Fibroblast of skin of scalp (primary cell): ENCODE measurements at places on chromosomes 12 and 14.

DNA sequence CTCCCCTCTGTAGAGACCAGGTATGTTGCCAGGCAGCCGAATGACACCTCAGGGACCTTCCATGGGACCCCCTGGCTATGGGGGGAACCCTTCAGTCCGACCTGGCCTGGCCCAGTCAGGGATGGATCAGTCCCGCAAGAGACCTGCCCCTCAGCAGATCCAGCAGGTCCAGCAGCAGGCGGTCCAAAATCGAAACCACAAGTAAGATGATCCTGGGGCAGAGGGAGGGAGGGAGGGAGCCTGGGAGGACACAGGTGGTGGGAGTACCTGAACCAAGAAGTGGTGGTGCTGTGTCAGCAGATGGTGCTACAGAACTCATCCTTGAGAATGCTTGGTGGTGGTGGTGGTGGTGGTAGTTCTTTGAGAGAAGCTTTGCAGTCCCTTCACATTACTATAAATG lies 1.0 kb downstream of the SMARCD1 start:
- no peak for DNase-seq

- DNase-seq, result no peak
Observed at GRCh38 chr12:6181583-6182278, 18.5 kb upstream of the CD9 start.

DNA sequence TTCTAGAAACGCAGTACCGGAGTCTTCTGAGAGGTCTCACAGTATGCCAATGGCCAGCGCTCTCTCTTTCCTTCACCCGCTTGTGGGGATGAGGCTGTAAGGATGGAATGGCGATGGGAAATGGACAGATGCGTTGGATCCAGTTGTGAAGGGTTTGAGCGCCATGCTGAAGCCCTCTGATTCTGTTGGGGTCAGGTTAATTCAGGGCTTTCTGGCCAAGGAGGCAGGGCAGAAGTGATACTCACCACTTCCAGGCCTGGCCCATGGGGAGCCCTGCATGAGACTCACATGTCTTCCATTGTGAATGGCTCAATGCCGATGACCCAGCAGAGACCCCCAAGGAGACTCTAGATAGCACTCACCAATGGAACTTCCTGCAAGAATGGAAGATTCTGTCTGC lies 114.3 kb downstream of the BCL11B start:
- no peak for DNase-seq

DNA sequence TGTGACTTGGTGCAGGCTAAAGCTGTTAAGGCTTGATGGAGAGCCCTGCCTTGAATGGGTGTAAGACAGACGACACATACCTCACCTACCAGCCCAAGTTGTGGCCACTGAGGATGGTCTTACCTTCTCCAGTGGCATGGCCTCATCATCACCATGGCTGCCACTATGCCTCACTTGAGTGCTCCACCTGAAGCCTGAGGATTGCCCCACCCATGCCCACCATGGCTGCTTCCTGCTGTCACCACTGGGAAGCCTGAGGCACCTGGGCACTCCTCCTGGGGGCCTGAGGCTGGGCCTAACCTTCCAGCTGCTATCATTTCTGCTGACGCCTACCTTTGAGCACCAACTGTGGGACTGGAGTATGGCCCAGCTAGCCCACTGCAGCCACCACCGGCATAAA lies 1605.7 kb upstream of the FLRT2 start:
- no peak for DNase-seq

GRCh38 chr12:51932218-51933076 lies 19.1 kb upstream of the ACVR1B start:
- no peak for DNase-seq

DNA sequence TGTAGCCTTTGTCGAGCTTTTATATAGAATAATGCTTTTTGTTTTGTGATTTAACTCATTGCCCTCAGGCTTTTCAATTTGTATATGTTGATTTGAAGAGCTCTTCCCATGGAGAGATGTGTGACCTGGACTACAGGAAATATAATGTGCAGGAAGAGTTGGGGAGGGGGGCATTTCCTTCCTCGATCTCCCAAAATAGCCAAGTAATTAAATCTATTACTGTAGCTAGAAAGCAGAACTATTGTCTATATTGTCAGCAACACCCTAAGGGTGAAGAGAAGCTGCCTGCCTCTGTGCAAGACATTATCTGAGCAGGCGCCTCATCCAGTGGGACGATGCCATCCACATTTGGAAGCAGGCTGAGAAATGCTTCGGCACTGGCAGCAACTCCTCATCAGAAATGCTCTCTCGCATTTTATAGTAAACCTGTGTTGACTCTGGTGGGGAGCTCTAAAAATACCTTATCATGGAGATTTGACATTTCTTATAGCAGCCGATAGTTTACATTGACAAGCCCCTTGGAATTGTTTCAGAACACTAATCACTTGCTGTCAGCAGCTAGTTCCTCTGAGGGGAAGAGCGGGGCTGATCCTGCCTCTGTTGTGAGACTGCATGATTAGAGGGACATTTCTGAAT lies 392.5 kb upstream of the RGS6 start:
- peak; percentile 37 for DNase-seq

- peak; percentile 65 for DNase-seq
Observed at GRCh38 chr12:538731-539539, 79.2 kb downstream of the B4GALNT3 start.

- no peak for DNase-seq
Observed at GRCh38 chr14:52461721-52462120, 90.6 kb downstream of the TXNDC16 start.

GRCh38 chr14:100116134-100116533 lies 43.3 kb downstream of the DEGS2 start:
- DNase-seq, result no peak

GRCh38 chr12:120116441-120116791 lies at the start of gene RAB35:
Gene RAB35, minus strand, starts transcription at chr12:120116753. Its CDS starts 103 bp downstream, at chr12:120116650.
- no peak for DNase-seq

- no peak for DNase-seq
Observed at GRCh38 chr14:78083837-78084236, 86.3 kb upstream of the NRXN3 start.

DNA sequence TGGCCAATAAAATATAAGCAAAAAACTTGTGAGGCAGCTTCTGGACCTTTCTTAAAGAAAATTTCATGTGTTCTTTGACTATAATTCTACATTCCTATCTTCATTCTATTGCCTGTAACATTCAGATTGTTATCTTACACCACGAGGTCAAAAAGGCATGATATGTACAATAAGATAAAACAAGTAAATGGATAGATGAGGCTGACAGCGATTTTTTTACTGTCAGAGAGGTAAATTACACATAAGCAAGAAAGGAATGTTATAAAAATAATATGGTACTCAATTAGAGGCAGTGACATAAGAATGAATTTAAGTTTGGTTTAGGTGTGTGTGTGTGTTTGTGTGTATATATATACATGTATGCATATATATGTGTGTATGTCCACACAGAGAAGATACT lies 660.0 kb downstream of the C12orf50 start:
- DNase-seq, result no peak

DNA sequence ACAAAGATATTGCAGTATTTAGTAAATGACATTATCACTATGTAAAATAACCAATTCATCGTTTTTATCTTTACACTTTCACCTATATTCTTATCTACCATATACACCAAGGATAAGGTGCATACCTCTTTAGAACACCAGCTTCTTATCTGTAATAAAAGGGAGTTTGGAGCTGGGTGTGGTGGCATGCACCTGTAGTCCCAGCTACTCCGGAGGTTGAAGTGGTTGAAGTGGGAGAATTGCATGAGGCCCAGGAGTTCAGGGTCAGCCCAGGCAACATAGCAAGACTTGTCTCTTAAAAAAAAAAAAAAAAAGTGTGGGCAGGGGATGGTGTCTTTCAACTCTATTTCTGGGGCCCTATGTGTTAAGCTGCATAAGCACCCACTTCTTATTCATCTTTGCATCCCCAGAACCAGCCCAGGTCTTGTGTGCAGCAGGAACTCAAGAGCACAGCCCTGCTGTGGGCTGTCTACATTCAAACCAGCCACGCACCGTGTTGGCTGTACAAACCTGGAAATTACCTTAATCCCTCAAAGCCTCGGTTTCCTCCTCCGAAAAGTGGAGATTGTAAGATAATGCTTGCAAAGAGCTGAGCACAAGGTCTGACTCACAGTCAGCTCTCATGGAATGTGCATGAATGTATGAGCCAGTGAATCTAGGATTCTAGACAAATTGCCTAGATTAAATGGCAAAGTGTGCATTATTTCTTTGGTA lies 256.6 kb upstream of the FOXN3 start:
- peak; percentile 35 for DNase-seq

GRCh38 chr14:56196274-56196673 lies 78.1 kb downstream of the PELI2 start:
- DNase-seq, result peak; percentile 52

GRCh38 chr14:64891839-64892375 lies 12.2 kb upstream of the SPTB start:
- DNase-seq, result peak; percentile 67

- DNase-seq, result no peak
Observed at GRCh38 chr12:117646520-117646919, 285.1 kb upstream of the NOS1 start.

- peak; percentile 56 for DNase-seq
Observed at GRCh38 chr12:54879150-54879549, 24.8 kb downstream of the MUCL1 start.

DNA sequence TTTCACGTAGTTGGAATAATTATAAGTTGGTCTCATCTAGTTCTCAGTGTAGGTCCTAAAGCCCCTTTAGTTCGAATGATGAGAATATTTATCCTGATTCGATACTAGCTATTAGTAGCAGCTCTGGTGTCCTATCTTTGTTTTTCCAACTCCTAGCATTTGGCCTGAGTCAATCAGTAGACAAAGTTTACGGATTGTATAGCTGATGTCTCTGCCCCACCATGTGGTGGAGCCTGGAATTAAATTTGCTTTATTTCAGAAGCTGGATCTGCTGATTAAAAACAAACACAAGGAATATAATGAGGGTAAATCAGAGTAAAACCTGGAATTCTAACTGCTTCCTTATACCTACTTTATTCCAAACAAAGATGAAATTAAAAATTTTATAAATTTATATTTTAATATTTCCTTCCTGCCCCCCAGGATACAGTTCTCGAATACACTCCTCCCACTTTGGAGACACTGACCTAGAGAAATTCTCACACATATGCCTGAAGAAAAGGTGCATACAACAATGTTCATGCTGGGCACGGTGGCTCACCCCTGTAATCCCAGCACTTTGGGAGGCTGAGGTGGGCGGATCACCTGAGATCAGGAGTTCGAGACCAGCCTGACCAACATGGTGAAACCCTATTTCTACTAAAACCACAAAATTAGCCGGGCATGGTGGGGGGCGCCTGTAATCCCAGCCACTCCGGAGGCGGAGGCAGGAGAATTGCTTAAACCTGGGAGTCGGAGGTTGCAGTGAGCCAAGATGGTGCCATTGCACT lies 7.6 kb upstream of the BRMS1L start:
- DNase-seq, result peak; percentile 37

DNA sequence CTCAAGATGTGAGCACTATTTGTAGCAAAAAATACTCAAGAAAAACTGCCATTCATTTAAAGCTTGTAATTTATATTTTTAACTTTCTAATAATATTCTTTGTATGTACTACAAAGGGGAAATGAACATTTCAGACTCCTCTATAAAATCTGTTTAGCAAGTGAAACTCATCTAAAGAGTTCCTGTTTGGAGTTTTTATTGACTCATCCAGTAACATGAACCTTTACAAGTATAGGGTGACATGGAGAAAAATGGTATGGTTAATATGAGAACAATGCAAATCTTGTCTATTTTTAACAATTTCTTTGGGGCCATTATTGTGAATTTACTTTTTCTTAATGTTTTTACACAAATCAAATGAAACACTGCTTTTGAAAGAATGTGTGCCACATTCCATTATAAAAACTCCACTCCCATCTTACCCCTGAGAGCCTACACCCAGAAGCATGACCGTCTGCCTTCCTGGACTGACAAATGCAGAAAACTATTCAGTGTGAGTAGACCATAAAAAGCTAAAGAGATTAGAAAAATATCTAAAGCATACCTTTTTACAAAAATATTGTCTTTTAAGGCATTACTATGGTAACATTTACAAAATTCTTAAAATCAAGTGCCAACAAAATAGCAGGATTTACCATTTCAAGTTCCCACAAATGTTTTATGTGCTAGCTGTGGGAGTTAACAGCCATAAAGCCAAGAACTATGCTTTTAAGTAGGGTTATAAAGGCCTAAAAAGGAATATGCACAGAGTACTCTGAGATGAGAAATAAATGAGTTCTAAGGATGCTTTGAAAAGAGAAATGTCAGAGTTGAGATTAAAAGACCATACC lies 144.0 kb downstream of the ADAMTS20 start:
- DNase-seq, result peak; percentile 77

DNA sequence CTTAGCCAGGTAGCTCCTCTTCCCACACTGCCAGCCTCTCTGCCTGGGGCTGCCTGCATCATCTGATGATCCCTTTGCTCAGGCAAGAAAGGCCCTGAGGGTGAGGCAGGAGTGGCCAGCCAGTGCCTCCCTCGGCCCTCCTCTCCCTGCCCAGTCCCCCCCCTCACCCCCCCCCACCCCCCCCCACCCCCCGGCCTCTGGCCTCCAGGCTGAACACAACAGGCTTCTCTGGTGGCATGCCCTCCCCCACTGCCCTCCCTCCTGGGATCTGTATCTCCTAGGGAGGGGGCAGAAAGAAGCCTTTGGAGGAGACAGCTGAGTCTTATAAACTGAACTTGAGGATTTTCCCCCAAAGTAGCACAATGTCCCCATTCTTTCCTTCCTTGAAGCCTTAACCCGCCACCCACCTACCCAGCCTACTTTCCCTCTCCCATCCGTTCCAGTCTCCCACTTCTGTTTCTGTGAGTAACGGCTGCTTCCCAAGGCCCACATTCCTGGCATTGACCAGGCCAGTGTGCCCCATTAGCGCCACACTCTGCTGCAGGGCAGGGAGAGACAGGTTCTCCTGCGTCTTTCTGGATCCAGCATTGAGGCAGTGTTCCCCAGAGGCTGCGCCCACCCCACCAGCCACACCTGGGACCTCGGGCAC lies 82.1 kb downstream of the B4GALNT3 start:
- DNase-seq, result no peak

- DNase-seq, result peak; percentile 57
Observed at GRCh38 chr14:33564774-33565630, 385.9 kb downstream of the EGLN3 start.

GRCh38 chr14:53896726-53897125 lies 59.9 kb downstream of the BMP4 start:
- peak; percentile 25 for DNase-seq

GRCh38 chr12:69651922-69652321 lies 41.2 kb upstream of the LRRC10 start:
- DNase-seq, result no peak

DNA sequence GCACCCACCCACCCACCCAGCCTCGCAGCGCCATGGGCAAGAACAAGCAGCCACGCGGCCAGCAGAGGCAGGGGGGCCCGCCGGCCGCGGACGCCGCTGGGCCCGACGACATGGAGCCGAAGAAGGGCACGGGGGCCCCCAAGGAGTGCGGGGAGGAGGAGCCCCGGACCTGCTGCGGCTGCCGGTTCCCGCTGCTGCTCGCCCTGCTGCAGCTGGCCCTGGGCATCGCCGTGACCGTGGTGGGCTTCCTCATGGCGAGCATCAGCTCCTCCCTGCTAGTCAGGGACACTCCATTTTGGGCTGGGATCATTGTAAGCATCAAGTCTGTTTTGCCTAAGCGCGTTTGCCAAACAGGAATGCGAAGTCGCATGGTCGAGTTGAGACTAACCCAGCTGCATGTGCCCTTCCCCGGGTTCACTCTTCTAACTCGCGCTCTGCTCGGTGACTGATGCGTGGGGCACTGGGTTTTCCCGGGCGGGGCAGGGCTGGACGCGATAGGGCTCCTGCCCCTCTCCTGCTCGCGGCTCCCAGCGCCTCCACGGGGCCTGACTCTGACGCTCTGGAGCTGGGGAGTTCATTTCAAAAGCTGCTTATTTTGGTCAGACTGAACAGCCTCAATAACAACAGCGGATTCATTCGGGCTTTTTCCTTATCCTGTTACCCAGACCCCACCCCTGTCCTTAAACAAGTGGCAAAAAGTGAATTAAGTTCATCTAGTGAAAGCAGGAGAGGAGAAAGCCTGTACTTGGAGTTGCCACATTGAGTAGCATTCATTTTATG lies 458 bp downstream of the SSPN start:
- DNase-seq, result peak; percentile 55
